ENCODE measurements at places on chromosomes 7 and 10.

DNA sequence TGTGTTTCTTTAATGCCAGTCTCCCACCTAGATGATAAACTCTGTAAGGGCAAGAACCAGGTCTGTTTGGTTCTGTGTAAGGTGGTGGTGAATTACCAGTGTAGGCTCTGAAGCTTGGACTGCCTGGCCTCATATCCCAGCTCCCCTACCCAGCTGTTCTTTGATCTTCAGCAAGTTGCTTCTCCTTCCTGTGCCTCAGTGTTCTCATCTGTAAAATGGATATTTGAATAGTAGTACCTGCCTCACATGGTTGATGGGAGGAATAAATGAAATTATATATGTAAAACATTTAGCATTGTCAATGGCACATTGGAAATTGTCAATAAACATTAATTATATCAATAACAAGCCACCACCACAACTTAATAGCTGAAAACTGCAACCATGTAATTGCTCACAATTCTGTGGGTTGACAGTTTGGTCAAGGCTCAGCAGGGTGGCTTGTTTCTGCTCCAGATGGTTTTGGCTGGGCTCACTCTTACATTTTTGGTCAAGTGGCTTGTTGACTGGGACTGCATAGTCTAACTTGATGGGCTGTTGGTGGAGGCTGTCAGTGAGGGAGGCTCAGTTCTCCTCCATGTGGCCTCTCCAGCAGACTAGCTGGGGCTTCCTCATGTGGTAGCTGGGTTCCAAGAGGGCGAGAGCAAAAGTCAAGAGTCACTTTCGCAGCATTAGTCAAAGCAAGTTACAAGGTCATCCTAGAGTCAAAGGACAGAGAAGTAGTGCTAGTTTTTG is 84.5 kb upstream of the DUSP5 start:
- no peak for DNase-seq

DNA sequence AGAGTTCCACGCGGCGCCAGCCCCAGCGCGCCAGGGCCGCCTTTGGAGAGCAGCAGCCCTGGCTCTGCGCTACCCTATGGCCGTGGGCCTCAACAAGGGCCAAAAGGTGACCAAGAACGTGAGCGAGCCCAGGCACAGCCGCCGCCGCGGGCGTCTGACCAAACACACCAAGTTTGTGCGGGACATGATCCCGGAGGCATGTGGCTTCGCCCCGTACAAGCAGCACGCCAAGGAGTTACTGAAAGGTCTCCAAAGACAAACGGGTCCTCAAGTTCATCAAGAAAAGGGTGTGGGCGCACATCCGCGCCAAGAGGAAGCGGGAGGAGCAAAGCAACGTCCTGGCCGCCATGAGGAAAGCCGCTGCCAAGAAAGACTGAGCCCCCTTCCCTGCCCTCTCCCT is 144.1 kb downstream of the SRPK2 start:
- no peak for DNase-seq

DNA sequence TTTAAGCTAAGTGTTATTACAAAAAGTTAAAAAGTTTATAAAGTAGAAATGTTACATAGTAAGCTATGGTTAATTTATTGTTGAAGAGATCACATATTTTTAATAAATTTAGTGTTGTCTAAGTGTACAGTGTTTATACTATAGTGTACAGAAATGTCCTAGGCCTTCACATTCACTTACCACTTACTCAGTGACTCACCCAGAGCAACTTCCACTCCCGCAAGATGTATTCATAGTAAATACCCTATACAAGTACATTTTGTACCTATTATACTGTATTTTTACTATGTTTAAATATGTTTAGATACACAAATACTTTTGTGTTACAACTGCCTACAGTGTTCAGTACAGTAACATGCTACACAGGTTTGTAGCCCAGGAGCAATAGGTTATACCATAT is 69.2 kb downstream of the DNAJC1 start:
- no peak for DNase-seq

GRCh38 chr7:74063646-74064045 is 20.0 kb upstream of the LIMK1 start:
- no peak for DNase-seq

DNA sequence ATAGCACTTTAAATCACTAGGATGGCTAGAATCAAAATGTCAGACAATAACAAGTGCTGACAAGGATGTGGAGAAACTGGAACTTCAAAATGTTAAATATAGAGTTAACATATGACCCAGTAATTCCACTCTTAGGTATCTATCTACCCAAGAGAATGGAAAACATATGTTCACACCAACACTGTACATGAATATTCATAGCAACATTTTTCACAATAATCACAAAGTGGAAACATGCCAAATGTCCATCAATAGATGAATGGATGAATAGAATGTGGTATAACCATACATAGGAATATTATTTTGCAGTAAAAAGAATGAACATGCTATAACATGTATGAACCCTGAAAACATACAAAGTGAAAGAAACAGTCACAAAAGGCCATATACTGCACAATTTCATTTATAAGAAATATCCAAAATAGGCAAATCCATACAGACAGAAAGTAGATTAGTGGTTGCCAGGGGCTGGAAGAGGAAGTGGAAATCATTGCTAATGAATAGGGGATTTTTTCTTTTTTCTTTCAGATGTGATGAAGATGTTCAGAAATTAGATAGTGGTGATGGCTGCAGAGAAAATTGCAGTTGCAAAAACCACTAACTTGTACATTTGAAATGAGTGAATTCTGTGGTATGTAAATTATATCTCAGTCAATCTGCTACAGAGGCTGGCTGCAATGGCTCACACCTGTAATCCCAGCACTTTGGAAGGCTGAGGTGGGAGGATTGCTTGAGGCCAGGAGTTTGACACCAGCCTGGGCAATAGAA is 93.0 kb downstream of the CPVL start:
- DNase-seq = no peak

GRCh38 chr7:29384277-29384676 is 179.4 kb upstream of the PRR15 start:
- DNase-seq = no peak

DNA sequence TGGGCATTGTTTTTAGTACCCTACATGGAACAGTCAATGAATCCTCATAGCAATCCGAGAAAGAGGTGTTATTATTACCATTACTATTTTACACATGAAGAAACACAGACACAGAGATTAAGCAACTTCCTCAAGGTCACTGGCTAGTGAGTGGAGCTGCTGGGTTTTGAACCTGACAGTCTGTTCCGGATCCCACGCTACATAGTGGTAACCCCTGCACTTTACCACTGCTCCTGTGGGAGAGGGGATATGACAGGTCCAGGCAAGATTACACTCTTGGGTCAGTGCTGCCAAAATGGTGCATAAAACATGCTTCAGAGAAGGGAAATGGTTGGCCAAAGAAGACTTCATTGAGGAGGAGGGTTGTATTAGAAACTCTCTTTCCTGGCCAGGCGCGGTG is 185.7 kb downstream of the XPNPEP1 start:
- no peak for DNase-seq

- DNase-seq = no peak
These were observed 955.7 kb downstream of the SORCS3 start for GRCh38 chr10:105596749-105597148.

GRCh38 chr10:132266594-132267161 is 41.1 kb downstream of the STK32C start:
- DNase-seq = no peak

DNA sequence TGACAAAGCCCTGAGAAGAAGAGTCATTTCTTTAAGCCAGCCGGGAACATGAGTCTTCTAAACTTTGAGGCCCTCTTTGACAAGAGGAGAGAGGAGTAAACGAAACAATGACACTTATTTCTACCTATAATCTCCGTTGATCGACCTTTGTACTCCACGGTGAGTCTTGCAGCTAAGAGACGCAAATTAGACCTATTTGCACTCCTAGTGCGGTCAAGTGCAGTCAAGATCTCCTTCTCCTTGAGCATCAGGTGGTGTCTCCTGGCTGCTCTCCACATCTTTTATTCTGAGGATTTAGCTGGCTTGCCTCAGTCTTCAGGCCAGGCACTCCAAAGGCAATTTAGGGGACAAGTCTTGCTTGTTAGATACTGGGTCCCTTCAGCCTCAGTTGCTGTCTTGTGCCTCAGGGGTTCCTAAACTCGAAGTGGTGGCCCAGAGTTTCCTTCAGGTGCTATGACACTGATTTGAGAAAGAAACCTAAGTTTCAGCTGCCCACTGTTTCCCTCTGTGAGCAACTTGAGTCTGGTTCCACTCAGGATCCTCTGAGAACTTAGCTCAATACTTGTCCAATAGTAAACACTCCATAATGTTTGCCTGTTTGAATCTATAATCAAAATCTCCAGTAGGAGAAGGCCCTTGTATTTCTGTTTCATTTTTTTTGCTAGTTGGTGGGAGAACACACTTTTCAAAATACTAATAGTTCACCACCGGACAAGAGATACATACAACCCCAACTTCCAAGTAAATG is 312.9 kb downstream of the RNLS start:
- no peak for DNase-seq

- no peak for DNase-seq
These were observed 34.0 kb downstream of the LUC7L2 start for GRCh38 chr7:139393621-139394211.

DNA sequence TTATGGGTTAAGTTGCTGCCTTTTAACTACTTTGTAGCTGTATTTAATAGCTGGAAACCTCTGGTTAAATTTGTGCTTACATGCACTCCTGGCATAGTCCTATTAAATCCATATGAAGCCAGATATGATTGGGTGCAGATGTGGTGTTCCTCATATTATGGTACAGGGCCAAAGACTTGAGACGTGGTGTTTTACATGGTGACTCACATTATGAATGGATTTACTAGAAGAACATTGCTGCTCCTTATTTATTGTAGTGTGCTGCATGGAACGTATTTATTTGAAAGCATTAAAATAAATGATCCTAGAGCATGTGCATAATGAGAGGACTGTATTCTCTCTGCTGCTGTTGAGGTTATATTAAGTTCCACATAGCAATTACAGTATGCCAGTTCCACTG is 224.1 kb downstream of the SLC25A13 start:
- no peak for DNase-seq

DNA sequence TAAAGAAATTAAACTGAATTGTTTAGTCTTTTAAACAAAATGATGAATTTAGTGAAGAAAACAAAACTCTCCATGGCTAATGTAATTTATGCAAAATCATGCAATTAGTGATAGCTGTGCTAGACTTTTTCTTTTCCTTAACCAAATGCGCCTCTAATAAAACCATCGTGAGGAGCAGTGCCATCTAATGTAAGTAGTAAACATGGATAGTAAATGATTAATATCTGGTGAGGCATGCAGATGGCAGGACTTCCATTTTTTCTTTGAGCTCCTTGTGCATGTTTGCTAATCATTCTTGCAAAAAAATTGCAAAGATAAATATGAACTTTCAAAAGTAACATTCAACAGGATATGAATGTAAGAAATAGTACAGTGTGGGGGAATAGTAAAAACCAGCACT is 2.3 kb downstream of the INSYN2A start:
- no peak for DNase-seq

DNA sequence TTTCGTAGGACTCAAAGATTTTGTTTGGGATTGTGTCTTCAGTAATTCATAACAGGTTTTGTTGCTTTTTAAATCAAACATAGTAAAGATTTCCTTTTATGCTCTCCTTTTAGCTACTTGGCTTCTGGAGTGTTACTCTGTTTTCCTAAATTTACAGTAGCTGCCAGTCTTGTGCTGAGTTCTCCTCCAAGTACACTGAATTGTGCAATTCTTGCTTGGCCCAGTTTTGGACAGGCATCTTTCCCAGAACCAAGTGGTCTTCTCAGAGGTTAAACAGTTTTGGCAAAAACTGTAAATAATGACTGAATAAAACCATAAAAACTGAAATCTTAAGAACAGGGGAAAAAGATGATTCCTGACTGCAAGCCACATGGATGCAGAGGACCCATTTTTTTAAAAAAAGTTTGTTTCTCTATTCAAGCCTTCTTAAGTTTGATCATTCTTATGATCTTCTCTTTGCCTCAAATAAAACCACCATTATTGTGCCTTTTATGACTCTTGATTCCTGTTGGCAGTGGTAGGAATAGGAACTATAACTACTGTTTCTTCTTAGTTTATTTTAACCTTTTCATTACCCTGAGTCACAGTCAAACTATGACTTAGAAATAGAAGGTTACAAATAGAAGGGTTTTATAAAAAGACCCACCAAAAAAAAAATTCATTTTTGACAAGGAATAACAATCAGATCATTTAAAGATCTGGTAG is 88.0 kb downstream of the MDFIC start:
- DNase-seq = no peak

DNA sequence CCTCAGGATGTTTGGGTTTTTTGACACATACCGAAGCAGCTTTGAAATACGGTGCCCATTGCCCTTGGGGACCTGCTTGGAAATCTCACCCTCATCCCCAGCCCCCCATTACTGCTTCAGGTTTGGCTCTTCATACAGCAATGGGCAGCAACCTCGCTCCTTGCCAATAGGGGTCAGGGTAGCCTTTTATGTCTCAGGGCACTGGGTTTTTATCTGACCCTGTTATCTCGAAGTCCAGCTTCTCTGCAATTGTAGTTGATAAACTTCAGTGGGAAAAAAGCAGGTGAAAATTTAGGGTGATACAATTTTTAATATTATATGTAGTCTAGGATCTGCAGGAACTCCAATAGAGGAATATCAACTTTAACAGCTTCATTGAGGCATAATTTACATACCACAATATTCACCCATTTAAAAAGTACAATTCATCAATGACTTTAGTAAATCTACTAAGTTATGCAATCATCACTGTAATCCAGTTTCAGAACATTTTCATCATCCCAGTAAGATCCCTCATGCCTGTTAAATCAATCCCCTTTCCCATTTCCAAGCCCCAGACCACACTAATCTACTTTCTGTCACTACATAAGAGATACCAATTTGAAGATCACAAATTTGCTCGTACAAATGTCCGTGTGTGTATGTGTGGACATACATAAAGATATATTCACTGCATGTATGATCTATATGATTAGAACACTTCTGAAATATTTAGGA is 386.2 kb downstream of the KCNMA1 start:
- DNase-seq = no peak

DNA sequence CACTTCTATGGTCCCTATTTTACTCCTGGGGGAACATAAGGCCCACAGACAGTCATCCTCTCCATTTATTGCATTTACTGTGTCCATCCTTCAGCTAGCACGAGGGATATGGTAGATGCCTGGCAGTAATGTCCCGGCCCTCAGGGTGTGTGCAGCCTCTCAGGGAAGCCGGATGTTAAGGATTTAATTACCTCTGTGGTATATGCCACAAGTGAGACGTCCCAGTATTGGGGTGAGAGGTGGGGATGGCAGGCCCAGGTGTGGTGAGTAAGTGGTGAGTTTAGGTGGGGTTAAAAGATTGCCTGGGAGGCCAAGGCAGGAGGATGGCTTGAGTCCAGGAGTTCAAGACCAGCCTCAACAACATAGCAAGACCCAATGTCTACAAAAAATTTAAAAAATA is 144.9 kb downstream of the SH3PXD2A start:
- no peak for DNase-seq

GRCh38 chr7:133674079-133674763 is 421.3 kb downstream of the EXOC4 start:
- no peak for DNase-seq

- no peak for DNase-seq
These were observed 870.5 kb downstream of the LRMDA start for GRCh38 chr10:76301950-76302349.

GRCh38 chr10:65172249-65172648 is 1651.0 kb downstream of the REEP3 start:
- no peak for DNase-seq

GRCh38 chr7:38907066-38907465 is 1.9 kb downstream of the VPS41 start:
- DNase-seq = no peak

Measured in NCI-H2107 (cell line).